ENCODE measurements at places on chromosomes 1 and 21.
A peak's percentile ranks its signal among the peaks of the same experiment; 100 is the strongest.

- DNase-seq = no peak
Measured at GRCh38 chr1:111225091-111225490, 2.4 kb upstream of the CHI3L2 start.

DNA sequence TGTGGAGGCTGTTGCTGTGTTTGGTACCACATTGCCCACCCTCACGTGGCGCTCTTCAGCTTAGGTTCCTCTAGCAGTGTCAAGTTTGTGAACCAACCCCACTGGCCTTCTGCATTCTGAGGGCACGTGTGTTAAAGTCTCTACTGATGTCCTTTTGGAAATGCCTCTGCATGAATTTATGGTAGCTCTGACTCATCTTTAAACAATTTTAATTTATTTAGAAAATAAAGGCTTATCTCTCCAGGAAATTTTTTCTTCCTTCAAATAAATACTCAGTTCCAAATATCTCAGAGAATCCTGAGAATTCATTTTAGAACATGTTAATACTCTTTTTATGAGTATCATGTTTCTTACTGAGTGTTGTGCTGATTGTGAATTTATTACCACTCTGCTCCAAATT, 5.5 kb downstream of the CD1D start:
- no peak for DNase-seq

GRCh38 chr21:32214654-32215305, 64.1 kb downstream of the MIS18A start:
- DNase-seq = no peak

DNA sequence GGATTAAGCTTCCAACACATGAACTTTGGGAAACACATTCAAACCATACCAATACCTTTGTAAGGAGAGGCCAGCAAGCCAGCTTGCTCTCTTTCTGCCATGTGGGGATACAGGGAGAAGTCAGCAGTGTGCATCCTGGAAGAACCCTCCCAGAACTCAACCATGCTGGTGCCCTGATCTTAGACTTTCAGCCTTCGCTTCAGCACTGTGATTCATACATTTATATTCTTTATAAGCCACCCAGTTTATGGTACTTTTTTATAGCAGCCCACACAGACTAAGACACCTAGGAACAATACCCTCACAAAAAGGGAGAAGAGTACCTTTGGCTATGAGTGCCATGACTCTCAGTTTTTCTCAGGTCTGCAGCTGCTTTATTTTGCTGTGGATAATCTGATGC, 35.9 kb downstream of the C1orf87 start:
- no peak for DNase-seq

GRCh38 chr1:233060461-233060994, 110.1 kb downstream of the NTPCR start:
- no peak for DNase-seq

DNA sequence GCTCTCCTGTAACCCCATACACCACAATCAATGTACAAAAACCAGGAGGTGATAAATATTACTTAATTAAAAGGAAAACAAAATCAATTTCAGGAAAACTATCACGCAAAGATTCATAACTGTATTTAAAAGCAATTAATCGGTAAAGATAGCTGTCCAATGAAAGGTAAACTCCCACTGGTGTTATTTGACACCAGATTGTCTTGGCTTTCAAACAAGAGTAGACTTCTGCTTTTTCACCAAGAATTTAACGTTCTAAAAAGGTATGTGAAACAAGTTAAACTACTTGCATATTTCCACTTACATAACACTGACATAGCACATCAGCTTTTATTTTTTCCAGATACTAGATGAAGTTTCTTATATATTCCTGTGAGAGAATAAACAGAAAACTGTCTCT, 3.5 kb downstream of the PLPP3 start:
- no peak for DNase-seq

- peak; percentile 41 for DNase-seq
Measured at GRCh38 chr1:65175171-65176055, 27.4 kb downstream of the AK4 start.

- DNase-seq = no peak
Measured at GRCh38 chr1:22745669-22746585, 35.3 kb downstream of the EPHB2 start.

- DNase-seq = no peak
Measured at GRCh38 chr1:46638921-46639320, 22.3 kb upstream of the MOB3C start.

- DNase-seq = no peak
Measured at GRCh38 chr1:235147269-235147668, 13.8 kb downstream of the RBM34 start.

DNA sequence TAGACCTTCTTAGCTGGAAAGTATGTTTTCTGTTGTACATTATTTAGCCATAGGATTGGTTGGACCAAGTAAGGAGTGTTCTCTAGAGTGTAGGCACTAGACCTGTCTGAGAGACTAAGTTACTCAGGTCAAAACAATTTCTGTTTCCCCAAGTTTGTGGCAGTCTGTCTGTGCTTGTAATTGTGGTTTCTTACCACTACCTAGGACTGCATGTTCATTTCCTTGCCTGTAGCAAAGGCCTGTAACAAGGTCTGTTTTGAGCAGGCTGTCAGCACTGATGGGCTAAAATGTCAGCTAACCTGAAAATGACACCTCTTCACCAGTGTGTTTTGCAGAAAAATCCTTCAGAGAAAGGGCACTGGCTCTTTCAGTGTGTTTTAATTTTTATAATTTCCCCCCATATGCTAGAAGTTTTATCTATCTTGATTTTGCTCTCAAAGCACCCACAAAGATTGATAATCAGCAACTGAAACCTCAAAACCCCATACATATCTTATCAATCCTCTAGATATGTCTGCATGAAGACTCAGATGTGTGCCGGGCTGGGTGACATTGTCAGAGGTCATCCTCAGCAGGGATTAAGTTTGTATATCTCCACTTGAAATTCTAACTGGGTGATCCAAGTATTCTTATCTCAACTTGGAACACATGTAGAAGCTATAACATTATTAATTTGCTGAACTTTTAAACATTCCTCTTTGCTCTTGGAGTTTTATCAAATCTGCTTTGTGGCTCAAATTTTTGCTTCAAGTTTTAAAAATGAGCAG, 50.7 kb upstream of the ST6GALNAC3 start:
- no peak for DNase-seq

DNA sequence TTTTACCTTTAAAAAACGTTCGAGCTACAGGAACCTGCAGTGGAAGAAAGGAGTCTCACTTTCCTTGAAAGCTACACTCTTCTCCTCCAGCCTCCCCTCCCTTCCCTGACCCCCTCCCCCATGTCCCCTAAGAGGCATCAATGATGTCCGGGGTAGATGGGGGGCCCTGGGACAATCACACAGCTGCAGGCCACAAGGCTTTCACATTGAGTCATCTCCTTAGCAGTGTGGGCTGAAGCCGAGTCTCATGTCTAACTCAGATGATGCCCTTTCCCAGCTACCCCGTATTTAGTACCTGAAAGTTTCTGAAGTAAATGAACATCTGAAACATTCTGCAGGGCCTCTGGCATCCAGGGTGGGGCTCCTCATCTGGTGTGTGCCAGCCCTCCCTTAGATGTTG, 6.3 kb upstream of the GPR25 start:
- no peak for DNase-seq

DNA sequence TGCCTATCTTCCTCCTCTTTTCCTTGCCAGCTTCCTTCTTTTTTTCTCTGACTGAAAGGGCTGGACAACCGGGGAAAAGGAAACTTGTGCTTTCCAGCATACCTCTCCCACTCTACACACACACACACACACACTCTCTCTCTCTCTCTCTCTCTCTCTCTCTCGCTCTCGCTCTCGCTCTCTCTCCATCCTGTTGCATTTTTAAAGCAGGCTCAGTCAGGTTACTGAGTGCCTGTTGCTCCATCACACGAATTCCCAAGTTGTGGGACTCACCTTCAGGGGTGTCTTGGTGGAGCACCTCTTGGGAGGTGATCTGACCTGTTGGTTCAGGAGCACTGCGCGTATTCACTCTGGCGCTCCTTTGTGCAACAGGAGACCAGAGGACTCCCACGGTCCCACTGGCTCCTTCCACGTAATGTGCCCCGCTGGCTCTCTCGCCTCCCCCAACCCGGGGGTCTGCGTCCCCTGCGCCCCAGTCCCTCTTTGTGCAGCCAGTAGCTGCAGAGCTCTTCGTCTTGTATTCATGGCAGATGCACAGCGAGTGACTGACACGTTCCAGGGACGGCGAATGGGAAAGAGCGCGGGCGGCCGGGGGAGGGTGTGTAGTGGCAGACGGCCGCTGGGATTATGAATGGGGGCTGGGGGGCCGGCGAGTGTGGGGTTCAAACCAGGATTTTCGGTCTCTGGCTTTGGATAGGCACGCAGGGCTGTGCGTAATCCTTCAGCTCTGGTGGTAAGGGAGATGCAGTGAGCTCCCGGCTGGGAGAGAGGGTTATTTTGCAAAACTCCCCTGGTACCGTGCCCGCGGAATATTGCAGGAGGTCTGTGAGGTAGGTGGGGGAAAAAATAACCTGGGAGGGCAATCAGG, 660 bp upstream of the PDE4B start:
- DNase-seq = peak; percentile 5

DNA sequence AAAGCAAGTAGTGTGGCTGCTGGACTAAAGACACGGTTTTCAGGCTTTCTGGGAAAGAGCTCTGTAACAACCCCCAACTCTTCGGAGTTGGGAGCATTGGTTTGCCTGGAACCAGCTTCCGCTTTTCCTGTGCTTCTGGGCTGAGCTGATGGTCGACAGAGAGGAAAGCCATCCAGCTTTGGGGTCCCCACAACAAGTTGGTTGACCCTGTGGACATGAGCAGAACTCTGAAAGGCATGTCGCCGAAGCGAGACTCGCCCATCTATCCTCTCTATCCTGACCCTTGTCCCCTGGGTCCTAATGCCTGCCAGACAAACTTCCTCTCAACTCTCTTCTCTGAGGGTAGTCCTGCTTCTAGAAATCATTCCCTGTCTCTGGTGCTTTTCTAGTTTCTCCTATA, 31.9 kb upstream of the FCGR2A start:
- no peak for DNase-seq

- DNase-seq = no peak
Measured at GRCh38 chr1:155124503-155125463, 2.9 kb upstream of the EFNA1 start.

DNA sequence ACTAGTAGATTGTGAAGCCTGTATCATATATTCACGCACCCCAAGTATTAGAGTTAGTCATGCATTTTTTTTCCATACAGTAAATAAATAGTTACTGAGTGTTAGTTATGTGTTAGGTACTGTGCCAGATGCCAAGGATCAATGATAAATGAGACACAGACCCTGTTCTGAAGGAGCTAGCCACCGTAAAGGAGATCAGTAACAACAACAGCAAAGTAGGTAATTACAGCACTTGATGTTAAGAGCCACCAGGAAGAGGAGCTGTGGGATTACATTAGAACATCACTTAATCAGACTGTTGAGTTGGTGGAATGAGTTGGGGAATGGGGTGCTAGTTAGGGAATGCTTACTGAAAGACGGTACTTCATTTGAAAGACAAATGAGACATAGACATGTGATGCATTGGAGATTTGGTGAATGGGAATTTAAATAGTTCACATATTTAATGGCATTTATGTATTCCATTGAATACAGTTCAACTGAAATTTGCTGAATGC, 21.0 kb downstream of the PRKAA2 start:
- no peak for DNase-seq

- DNase-seq = no peak
Measured at GRCh38 chr1:11307852-11308251, 34.9 kb downstream of the UBIAD1 start.

GRCh38 chr1:9262096-9262986, 27.8 kb downstream of the H6PD start:
- DNase-seq = no peak

DNA sequence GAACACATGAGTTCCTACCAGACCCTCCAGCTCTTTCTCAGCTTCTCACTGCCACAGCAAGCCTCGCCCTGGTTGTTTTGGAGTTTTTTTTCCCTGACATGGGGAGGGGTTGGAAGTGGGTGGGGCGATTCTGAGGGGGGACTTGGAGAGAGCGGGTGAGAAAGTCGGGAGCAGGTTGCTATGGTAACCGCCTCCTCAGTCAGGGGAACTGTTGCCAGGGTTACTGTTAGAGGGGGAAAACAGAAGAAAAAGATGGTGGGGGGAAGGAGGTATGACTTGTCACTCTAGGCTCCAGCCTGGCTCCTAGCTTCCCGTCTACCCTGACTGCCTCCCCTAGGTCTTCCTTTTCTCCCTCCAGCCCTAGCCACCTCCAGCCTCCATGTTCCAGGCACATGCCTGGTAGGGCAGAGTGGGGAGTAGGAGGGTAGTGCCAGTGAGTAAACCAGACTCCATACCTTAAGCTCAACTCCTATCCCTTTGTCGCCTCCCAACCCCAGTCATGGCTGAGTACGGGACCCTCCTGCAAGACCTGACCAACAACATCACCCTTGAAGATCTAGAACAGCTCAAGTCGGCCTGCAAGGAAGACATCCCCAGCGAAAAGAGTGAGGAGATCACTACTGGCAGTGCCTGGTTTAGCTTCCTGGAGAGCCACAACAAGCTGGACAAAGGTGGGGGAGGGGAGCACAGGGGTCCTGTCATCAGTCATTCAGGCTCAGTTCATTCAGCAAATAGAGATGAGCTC, 6.0 kb downstream of the PEA15 start:
- DNase-seq = peak; percentile 71

DNA sequence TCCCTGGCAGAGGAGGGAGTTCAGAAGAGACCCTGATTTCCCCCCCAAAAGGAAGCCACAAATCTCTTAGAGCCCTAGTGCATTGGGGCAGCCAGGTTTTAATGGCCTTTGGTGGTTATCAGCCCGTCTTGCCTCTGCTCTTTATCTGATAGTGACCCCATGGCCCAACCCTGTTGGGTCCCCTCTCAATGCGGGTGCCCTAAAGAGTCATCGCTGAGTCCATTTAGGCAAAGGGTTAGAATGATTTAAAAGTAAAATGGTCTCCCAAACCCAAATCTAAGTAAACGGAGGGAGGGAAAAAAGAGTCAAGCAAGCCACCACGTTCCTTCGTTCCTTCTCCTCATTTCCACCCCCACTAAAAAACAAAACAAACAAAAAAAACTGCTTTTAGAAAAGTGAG, 164.0 kb downstream of the RUNX1 start:
- DNase-seq = no peak

DNA sequence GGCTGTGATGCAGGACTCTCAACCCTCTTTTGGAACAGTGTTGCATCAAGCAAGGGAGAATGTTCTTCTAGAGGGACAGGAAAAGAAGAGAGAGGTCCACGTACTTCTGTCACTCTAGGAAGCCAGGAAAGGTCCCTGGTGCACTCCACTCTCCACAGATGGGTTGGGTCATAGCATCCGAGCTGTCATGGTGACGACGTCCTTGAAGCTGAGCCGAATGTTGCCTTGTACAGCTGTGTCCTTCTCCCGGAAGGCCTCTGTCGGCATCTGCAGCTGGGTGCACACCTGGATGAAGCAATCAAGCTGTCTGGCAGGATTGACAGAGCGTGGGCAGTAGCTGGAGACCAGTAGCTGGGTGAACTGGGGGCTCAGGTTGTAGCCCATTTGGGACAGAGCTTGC, 12.5 kb downstream of the MDM4 start:
- DNase-seq = no peak

DNA sequence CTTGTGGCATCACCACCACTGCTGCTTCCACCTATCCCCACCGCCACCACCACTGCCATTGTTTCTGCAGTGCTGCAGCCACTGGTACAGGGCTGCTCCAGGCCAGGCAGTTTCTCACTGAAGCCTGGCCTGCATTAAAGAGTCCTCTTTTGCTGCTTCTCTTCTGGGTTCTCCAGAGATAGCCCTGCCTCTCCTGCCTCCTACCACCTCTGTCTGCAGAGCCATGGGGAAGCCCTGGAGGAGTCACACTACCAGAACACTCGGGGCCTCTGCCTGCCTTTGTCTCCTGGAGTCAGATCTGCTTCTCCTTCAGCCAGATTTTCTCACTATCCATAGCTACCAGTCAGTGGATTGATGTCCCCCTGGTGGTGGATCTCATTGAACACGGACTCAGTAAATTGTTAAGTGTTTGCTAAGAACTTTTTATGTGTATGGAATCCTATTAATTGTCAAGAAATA, 37.7 kb upstream of the DDAH1 start:
- DNase-seq = no peak

Data from anterior cingulate cortex (tissue), 58 donors.